Endothelial cell of umbilical vein (primary cell): ENCODE measurements at places on chromosomes 16 and 17. TPM values are rescaled to one million over a fixed set of nuclear protein-coding genes. Genes with fewer than 3 reads are reported as not detected.

Gene ALOX15
- not detected in 2 replicates for polyA plus RNA-seq

GRCh38 chr16:94918-95265, 16.9 kb downstream of the MPG start:
- no peak for DNase-seq

DNA sequence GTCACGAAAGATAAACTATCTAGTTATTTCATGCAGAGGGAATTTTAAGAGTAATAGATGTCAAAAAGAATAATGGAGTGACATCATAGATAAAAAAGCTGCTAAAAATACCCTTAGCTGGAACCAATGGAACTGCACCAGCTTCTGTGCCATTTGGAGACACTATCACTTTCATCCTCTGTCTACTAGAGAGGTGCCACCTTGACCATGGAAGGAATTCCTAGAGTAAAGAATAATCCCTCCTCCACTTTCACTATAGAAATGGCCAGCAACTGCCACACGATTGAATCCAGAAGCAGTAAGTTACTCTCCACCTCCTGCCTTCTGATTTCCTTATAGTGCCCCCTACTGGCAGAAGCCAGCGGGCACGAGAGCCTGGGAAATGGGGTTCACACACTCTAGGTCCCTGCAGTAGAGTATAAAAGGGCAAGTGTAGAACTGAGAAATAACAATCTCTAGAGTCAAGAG, 2.8 kb upstream of the ALDH3A2 start:
- DNase-seq, result peak; percentile 7

Gene PLLP
- 14.4 and 19.3 TPM in 2 replicates for polyA plus RNA-seq

Gene PLXDC1
- 0.03 TPM in 1 of 2 replicates, not detected in the other for polyA plus RNA-seq

GRCh38 chr16:76201385-76201784, 75.8 kb upstream of the CNTNAP4 start:
- no peak for DNase-seq

Gene CLCN7
- 59.8 and 76.1 TPM in 2 replicates for polyA plus RNA-seq

DNA sequence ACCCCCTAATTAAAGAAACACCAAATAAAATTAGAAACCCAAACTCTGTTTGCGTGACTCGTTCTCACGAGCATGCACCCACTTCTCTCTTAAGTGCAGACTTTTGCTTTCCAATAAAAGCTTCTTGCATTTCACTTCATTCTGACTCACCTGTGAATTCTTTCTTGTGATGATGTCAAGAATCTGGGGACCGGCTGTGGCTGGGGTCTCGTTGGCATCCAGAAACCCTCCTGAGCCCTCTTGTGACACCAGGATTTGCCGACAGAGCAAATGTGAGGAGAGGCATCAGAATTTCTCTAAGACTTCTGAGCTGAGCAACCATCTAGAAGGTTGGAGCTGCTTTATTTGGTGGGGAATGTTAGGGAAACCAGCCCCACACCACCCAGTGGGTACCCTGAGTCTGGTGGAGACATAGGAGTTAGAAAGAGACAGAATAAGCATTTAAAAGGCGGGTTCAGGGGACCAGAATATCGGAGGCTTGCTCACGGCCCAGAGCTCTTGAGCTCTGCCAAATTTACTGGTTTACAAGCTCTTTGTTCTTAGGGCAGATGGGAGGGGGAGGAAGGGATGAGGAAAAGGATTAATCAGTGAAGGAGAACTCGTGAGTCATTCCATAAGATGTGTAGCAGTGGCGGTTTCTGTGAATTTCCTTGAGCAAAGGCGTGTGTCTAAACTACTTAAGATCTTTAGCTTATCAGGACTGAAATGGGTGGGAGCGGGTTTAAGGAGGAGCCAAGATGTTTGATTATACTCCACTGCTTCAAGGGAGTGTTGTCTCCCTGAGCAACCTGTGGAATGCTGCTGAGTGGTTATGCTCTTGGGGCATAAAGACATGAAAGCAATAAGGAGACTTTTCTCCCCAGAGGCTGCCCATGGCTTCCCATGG, 24.2 kb upstream of the TMC5 start:
- DNase-seq, result peak; percentile 3

DNA sequence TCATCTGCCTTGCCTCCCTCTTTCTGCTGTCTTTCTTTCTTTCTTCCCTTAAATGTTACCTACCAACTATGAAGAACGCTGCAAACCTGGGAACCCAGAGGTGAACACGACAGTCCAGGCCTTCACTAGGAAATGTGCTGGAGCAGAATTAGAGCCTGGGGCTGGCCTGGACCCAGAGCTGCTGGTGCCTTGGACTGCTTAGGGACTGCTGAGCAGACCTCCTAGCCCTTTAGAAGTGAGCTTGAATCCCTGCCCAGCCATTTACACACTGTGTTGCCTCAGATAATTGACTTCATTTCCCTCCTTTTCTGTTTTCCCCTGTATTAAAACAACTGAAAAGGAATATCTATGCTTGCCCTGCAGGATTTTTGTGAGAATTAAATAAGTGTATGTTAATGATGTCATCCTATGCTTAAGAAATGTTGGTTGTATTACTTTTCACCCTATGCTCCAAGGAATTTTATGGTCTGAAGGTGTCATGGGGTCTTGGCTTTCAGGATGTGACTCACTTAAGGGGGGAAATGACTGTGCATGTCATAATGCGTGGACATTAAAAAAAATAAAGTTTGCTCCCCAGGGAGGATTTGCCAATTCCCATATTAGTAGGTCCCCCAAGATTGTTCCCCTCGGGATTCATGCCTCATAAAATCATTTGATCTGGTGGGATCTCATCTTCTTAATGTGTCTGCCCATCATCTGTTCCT, 11.5 kb downstream of the CDH13 start:
- DNase-seq, result peak; percentile 93

GRCh38 chr17:75272848-75273184, 1.8 kb upstream of the MIF4GD start:
- no peak for DNase-seq

DNA sequence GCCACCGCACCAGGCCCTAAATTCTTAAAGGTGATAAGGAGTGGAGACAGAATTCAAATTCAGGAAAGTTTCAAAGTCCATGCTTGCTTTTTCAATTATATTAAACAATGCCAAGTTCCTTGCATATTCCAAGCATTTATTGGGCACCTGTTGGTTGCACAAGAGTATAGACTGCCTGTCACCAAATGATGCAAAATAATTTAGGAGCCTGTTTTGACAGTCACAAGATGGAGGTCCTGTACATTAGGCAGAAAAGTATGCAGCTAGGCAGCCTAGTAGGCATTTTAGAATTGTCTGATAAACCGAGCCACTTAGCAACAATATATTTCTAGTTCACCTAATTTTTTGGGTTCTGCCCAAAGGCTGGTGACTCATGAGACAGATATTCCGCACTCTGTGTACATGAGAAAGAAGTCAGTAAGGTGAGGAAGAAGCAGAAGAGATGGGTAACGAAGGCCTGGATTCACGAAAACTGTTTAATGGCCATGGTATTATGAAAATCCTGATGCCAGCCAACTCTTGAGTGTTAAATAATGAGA, 7.3 kb downstream of the ACACA start:
- no peak for DNase-seq

DNA sequence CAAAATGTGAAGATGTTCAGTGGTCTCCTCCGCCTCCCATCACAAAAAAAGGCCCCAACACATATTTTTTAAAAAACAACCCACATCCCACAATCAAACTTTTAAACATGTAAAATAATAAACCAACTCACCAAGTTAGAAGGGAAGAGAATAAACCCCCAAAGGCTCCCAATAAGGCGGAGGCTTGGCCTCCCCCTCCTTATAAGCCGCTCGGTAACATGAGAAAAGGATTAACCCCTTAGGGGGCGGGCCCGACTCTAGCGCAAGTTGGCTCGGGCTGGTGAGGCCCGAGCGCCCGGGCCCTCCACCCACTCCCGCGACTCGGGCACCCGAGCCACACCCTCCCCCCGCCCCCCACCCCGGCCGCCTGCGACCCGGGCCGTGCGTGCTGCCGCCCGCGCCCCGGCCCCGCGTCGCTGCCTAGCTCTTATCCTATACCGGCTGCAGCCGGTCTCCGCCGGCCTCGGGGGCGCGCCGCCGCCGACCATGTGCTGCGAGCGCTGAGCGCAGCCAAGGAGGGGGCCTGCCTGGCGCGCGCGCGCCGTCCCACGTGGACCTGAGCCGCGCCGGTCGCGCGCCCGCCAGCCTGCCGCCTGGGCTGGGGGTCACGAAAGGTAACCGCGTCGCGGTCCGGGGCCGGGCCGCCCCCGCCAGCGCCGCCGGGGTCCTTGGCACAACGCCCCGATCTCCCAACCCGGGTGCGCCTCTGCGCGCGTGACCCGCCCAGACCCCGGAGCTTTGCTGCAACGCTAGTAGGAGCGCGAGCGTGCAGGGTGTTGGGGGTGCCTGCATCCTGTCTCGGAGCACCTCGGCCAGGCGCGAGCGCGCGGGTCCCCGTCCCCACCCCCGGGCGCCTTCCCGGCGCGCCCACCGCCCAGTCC, at the start of the genes ARSG and SLC16A6:
TSS of gene ARSG (plus strand) at position 541 of the 881 bp plus-strand sequence. CDS start 15,999 bp downstream, outside the sequence.
TSS of gene SLC16A6 (minus strand) at position 173 of the 881 bp plus-strand sequence. CDS start 12,807 bp downstream, outside the sequence.
- DNase-seq, result peak; percentile 55

DNA sequence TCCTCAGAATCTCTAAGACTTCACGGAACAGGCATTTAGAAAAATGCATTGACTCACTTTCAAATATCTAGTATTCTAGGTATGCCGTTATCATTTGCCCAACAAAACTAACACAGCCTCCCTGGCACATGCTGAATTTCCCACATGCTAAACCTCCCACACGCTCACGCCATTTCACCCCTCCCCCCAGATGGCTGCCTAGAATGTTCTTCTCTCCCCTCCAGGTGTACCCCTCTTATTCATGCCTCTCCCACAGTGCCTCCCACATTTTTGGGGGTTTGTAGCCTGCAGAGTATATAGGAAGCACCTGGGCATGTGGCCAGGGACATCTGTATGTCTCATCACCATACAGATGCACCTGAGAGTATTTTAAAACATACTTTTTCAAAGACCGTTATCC, 38.2 kb upstream of the ICAM2 start:
- no peak for DNase-seq

GRCh38 chr16:81676883-81677737, 102.0 kb upstream of the PLCG2 start:
- no peak for DNase-seq

DNA sequence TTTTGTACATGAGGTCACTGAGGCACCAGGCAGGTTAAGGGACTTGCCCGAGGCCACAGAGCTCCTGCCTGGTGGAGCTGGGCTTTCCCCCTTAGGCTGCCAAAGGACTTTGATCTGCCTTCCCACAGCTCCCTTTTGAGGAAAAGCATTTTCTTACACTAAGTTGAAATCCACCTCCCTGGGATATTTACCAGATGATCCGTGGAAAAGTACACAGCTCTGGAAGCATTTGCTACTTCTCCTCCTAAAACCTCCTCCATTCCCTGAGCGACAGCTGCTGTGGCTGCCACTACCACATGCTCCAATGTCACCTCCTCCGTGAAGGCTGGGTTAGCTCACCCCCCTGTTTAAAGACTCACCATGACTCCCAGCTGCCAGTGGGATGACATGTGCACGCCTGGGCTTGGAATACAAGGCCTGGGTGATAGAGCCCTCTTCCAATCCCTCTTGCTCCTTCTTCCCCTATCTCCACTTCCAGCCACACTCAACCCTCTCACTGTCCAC, 1.2 kb upstream of the MPRIP start:
- no peak for DNase-seq

Gene TMEM114
- not detected in 2 replicates for polyA plus RNA-seq

Gene FGF11
- polyA plus RNA-seq, result 0.70 and 0.92 TPM in 2 replicates

- no peak for DNase-seq
These were observed 39.0 kb upstream of the TEKT3 start for GRCh38 chr17:15380446-15380845.

Gene KRTAP3-1
- polyA plus RNA-seq, result not detected in 2 replicates

DNA sequence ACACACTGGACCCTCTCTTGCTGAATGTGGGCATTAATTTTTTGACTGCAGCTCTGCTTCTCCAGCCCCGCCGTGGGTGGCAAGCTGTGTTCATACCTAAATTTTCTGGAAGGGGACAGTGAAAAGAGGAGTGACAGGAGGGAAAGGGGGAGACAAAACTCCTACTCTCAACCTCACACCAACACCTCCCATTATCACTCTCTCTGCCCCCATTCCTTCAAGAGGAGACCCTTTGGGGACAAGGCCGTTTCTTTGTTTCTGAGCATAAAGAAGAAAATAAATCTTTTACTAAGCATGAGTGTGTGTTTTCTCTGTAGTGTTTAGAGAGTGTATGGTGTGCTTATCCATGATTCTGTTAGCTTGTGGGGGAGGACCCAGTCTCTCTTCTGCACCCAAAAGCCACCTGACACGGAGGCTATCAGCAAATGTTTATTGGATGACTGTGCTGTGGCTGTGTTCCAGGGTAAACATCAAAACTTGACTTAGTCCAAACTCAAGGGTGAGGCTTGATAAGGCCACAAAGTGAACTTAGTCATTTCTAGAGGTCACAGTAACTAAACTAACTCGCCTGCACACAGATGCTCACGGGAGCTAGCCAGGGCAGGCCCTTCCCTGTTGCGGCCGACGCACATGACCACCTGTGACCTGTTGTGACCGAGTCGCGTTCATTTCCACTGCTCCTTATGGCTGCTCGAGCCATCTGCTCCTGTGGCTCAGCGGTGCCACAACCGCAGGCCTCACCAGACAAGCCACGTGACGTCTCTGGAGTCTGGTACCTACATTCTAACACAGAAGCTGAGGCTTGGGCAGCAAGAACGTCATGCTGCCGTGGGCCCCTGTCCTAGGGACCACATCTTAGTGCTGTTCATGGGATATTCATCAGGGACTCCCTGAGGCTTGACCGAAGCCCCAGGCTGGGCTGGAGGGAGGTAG, 9.8 kb upstream of the MED11 start:
- peak; percentile 55 for DNase-seq

DNA sequence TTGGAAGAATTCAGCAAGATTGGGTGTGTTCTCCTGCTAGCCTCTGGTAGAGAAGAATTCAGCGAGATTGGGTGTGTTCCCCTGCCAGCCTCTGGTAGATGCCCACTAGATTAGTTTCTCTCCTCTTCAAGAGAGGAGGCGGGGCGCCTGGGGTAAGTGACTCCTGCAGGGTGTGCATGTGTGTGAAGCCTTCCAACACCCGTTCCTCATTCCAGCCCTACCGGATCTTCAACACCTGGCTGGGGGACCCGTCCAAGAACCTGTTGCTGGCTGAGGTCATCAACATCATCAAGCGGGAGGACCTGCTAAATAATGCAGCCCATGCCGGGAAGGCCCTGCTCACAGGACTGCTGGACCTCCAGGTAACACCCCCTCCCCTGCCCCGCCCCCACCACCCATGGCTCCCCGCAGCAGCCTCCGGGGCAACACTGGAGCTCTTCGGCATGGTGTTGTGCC, 21.3 kb downstream of the TMEM186 start:
- DNase-seq, result no peak

Gene RASL10B
- 0.19 and 0.29 TPM in 2 replicates for polyA plus RNA-seq
